ENCODE measurements at places on chromosomes 11 and 22. TPM values are rescaled to one million over a fixed set of nuclear protein-coding genes. Genes with fewer than 3 reads are reported as not detected.

DNA sequence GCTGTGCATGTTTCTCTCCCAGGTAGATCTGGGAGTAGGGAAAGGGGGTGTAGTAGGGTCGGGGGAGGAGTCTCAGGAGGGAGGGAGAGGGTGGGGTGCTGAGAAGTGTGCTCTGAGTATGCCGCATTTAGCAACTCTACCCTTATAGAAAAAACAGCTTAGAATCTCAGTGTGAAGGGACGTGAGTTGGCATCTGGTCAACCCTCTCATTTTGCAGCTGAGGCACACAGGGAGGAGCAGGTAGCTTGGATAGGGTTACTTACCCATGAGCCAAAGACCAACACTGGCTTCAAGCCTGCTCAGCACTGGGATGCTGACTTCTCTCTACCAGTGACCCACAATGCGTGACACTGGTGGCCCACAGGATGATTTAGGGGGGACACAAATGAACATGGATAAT, 95.9 kb downstream of the FBXO7 start:
- DNase-seq: no peak

DNA sequence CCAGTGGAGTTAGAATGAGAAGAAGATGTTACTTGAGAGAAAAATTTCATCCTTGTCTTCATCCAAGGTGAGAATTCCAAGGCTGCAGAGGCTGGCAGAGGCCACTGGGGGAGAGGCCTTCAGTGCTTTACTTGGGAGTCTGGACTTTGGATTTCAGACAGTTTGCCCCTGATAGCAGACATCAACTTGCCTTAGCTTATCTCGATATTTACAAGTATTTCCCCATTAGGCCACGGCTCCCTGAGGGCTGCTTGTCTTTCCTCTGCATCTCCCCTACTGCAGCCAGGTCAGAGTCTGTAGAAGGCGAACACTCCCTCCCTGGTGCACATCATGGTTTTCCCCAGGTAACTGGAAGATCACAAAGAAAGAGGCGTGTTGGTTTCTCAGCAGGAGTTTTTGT, 29.9 kb upstream of the BSX start:
- DNase-seq: no peak

GRCh38 chr11:110338684-110339083, 42.3 kb upstream of the RDX start:
- no peak for DNase-seq

DNA sequence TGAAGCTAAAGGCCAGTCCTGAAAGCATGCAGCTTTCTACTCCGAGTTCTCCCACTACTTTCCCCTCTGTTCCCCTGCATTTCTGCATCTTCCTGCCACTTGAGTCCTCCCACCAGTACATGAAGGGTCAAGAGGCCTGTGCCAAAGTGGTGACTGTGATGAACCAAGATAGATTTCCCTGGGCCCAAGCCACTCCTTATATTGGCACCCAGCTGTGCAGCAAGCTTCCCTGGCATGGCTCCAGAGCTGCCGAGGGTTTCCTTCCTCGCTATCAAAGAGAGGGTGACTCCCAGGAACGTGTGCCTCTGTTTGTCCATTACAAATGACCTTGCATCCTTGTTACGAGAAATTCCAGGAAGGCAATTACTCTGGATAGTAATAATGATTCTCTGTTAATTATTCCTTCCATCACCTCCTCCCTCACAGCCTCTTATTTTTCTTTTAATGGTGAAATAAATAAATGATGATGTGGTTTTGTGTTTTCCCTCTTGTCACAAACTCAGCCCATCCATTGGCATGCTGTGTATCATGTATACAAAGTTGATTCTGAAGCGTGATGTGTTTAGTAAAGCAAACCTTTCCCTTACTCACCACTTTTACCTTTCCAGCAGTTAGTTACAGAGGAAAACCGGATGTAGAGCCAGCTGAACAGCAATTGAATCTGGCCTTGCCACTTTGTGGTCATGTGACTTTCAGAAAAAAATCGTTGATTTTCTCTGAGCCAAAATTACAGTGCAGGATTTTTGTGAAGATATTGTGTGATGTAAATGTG, 8.3 kb downstream of the SRSF8 start:
- peak; percentile 78 for DNase-seq

GRCh38 chr11:45820211-45820857, 15.4 kb downstream of the SLC35C1 start:
- no peak for DNase-seq

DNA sequence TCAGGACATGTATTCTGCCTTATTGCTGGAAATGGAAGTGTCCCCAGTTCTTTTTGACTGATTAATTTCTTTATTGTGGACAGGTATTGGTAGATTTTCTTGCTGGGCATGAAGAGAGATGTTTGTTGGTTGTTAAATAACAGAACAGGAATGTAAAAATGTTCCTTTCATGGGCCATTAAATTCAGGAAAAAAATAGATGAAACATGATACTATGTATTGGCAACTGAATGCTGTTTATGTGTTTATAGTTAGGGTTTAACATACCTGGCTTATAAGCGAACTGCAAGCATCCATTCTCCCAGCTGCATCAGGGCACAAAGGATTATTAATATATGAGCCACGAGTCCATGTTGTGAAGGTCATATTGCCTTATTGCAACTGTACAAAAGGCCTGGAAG, 368.5 kb downstream of the NELL1 start:
- no peak for DNase-seq

DNA sequence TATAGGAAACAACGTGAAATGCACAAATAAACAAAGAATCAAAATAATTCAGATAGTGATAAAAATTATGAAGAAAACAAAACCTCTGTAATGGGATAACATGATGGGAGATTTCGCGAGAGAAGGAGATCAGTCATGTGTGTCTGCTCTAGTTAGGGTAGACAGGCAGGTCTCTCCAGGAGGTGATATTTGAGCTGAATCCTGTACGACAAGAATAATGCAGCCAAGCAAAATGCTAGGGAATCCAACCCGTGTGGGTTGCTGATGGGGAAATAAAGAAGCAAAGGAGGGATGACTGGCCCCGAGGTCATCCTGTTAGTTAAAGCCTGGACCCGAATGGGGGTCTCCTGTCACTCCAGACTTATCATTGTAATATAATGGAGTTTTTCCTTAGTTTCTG, 16.0 kb downstream of the MAML2 start:
- DNase-seq: no peak

DNA sequence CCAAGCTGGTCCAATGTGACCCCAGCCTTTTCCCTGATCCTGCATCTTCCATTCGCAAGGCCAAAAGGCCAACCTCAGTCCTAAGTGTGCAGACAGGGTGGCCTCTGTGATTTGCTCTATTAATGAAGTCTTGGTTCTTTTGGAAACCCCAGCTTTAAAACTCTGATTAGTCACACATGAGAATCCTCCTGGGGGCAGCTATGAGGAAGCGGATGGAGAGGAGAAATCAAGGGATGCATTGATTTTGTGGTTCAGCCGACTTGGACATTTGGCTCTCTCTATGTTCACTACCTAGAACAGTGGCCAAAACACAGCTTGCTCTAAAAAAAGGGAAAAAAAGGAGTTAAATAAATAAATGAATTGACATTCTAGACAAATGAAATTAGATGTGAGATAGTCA, 98.6 kb upstream of the USP47 start:
- DNase-seq: no peak

- no peak for DNase-seq
Observed at GRCh38 chr11:113440816-113441215, 34.4 kb downstream of the DRD2 start.

GRCh38 chr11:81422402-81422801, 1311.3 kb downstream of the FAM181B start:
- DNase-seq: no peak

- DNase-seq: no peak
Observed at GRCh38 chr11:16805938-16806337, 67.5 kb downstream of the C11orf58 start.

DNA sequence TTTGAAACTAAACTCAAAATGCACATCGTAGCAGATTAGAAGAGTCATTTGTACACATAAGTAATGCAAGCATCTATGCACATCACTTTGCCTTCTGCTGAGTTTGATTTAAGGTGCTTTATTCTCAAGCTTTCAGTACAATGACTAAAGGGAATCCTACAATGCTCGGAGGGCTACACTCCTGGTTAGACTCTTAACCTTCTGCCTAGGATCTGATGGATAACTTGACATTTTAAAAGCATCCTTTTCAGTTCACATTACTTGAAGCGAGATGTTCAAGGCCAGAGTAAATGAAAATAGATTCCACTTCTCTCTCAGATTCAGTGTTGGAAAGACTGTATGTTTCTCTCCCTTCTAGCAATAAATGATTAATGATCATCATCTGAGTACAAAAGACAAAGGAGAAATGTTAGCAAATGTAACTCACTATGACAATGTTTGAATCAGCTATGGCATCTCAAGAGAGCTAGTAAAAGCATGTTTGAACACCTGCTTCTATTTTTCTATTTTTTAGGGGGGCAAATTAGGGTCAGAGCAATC, 259.2 kb upstream of the ANO3 start:
- DNase-seq: no peak

DNA sequence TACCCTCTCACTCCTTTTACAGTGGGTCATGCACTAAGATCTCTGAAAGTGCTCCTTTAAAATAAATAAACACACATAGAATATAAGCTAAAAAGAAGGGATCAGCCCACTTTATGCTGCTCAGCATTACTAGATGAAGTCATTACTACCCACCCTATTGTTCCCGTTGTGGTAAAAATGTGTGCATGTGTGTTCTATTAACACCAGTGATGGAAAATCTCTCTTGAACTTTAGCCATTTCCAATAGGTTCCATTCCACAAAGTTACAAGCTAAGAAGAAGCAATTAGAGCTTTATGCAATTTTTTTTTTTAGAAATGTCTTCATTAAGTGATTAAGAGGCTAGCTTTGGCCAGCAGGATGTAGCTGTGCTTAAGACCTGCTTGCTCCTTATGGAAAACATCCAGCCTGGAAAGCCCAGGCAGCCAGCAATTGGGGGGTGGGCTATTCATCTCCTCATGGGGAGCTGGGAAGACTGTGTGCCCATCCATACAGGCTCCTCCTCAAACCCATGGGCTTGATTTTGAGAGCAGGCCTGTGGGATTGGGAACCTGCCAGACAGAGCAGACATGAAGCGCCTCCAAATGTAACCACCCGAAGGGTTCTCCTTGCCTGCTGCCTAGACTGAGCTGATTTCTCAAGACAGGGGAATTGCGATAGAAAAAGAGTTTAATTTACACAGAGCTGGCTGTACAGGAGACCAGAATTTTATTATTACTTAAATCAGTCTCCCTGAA, 92.9 kb upstream of the PARVA start:
- no peak for DNase-seq

DNA sequence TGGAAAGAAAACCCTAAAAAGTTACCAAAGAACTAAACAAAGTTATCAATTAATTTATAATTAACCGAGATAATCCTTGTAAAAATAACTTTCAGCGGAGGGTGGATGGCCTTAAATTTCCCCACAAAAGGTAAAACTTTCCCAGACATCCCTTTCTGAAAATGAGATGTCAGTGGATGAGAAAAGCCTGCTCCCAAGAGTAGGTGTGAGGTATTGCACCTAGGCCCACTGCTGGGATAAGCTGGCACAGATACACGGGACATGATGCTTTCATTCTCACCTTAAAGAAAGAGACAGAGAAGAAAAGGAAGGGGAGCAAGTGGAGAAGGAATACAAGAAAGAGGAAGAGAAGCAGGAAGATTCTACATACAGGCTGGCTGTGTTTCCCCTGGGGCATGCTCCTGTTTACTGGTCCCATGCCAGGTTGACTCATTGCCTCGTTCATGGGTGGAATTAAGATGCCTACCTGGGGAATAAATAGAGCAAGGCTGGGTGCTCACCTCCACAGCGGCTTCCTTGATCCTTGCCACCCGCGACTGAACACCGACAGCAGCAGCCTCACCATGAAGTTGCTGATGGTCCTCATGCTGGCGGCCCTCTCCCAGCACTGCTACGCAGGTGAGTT, at the start of gene SCGB2A2:
SCGB2A2 (plus strand) TSS at position 505 of the 625 bp plus-strand sequence; CDS start at position 564, 59 bp downstream.
- no peak for DNase-seq

GRCh38 chr11:6703247-6704063, 20.3 kb upstream of the MRPL17 start:
- no peak for DNase-seq

- DNase-seq: no peak
Observed at GRCh38 chr11:93622043-93622442, 39.4 kb upstream of the CEP295 start.

DNA sequence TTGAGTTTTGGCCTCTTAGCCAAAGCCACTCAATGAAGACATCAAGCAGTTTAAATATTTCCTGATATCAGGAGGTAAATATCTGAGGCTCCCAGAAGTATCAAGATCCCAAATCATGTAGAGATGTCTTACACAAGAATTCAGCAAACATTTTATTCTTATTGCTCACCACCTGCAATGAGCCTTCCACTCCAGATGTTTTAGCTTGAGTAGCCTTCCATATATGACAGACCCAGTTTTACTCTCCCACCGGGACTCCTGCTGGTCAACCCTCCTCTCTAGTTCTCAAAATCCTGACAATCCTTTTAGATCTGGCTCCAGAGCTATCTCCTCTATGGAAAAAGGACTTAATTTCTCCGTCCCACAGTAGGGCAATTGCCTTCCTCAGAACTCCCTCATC, 404.4 kb downstream of the KCNA4 start:
- DNase-seq: no peak

DNA sequence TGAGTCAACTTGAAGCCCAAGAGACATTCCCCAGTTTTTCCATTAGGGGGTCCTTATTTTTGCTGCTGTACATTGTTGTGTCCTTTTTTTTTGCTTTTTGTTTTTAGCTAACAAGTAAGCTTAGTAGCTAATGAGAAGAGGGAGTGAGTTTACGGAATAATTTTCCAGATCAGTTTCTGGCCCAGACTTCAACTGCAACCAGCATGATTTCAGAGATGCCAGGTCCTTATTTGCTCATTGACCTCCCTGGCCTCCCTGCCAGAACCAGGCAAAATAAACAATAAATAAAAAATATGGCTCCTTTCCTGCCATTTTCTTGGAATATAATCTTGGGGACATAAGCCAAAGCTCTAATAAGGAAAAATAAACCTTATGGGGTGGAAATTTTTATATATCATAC, 185.9 kb downstream of the FAT3 start:
- DNase-seq: no peak

GRCh38 chr22:19693581-19693980, 20.7 kb upstream of the SEPTIN5 start:
- no peak for DNase-seq

- DNase-seq: no peak
Observed at GRCh38 chr11:9269492-9270013, 4.4 kb upstream of the DENND5A start.

GRCh38 chr11:94243571-94244515, 60.5 kb upstream of the IZUMO1R start:
- DNase-seq: no peak

The KRTAP5-7 gene
- not detected for total RNA-seq

The MYO18B gene
- total RNA-seq: 139 TPM

The CTSC gene
- total RNA-seq: 34.3 TPM

The MYH9 gene
- 180 TPM for total RNA-seq

The NDUFS3 gene
- total RNA-seq: 342 TPM

The CENPM gene
- total RNA-seq: 1.5 TPM

The OR4C5 gene
- not detected for total RNA-seq

The HBE1 gene
- not detected for total RNA-seq

The OR4A47 gene
- total RNA-seq: not detected

The PTGDR2 gene
- 2.4 TPM for total RNA-seq

The TCN2 gene
- 16.7 TPM for total RNA-seq
